CD8-positive, alpha-beta memory T cell (primary cell): ENCODE measurements at places on chromosomes 6 and 20. TPM values are rescaled to one million over a fixed set of nuclear protein-coding genes. Genes with fewer than 3 reads are reported as not detected.

Gene PBOV1
- total RNA-seq, result not detected

DNA sequence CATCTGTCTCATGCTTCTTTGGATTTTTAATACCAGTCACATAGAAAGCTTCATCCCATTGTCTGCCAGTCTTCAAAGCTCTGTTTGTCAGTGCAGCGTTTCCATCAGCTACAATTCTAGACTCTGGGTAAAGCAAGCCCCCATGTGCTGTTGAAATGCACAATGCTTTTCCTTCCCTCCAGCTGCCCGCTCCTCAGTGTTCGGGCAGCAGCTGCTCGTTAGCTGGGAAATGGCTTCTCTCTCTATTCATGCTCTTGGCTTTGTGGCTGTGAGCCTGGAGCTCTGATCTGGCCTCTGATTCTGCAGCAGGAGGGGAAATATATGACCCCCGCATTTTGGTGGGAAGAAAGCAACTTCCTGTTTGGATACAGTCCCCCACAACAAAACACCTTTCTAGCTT, 213.0 kb upstream of the CDYL start:
- no peak for DNase-seq

DNA sequence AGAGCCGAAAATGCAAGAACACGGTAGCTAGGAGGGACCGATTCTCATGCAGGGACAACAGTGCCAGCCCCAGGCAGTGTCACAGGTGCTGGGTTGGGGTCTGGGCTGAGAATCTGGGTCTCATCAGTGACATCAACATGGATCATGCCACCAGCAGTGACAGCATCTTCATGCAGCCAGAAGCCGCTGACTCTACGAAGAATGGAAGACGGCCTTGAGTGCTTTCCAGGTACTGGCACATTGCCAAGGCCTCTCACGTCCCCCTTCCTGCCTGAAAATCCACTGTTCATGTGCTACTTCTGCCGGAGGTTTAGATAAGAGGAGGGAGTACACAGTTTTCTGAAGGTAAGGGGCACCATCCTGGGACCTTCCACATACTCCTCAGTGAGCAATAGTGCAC, 141.1 kb upstream of the FOXQ1 start:
- no peak for DNase-seq

DNA sequence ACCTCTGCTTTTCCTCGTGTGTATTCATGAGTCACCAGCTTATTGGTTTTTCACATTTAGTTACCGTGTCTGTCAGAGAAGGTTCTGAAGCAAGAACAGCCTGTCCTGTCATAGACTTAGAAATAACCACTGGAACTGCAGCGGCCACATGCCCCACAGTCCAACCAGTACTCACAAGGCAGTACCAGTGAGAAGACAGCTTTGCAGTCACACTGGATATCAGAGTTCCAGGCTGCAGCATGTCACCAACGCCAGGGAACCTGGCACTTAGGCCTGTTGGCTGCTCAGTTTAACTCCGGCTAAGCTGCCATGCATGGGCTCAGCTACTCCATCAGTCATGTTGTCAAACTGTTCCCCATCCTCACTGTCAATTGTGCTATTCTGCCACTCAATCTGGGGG, 40.1 kb downstream of the ADNP start:
- DNase-seq, result no peak

DNA sequence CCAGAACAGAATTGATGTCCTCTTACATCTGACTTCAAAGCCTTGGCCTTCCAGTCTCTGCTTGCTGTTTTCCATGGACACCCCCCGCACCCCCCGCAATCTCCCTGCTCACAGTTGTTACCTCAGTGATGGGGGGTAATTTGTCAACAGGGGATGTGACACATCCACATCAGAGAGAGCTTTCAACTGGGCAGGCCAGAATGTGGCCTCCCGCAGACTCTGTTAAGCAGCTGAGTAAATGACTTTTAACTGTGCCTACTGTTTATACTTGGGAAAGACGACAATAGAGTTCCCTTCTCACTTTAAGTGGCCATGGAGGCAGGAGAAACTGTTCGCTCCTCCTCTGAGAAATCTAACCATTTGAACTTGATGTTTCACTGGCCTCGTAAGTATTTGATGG, 51.0 kb downstream of the TXNDC5 start:
- DNase-seq, result no peak

GRCh38 chr20:4216142-4216735, 200.9 kb upstream of the RNF24 start:
- no peak for DNase-seq
